ENCODE measurements at places on chromosomes 13 and 19.

DNA sequence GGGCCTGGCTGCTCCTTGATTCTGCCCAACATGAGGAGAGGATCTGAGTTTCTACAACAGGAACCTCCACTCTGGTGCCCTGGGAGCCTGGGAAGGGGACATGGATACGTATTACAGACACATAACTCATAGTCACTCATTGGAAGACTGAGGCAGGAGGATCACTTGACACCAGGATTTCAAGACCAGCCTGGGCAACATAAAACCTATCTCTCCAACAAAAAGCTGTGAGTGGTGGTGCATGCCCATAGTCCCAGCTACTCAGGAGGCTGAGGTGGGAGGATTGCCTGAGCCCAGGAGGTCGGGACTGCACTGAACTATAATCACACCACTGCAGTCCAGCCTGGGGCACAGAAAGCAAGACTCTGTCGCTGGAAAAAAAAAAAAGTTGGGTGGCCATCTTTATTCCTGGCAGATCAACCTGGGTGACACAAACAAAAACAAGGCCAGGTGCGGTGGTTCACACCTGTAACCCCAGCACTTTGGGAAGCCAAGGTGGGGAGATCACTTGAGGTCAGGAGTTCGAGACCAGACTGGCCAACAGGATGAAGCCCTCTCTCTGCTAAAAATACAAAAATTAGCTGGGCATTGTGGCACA is 1.1 kb upstream of the KLF1 start:
- DNase-seq = no peak

- no peak for DNase-seq
Observed at GRCh38 chr19:31352782-31353651, 3.8 kb upstream of the TSHZ3 start.

DNA sequence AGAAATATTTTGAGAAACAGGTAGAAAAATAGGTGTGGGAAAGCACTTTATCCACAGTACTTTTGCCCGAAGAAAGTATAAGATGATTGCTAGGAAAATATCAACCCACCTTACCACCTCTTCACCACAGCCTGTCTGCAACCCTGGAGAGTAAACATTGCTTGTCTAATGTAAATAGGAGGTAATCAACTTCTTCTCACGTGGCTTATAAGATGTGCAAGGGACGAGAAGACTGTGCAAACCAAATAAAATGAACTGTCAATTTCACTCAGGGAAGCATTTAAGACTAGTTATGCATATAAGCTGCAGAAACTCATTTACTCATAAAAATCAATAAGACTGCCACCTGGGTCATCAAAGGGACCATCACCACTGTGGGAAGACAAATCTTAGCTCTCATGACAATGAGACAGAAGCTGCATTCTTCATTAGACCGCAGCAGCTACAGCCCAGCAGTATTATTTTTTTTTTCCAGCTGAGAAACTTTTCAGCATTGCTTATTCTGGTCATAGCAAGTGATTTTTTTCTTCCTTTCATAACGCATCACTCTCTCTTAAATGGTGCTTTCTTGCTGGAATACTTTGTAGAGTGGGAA is 807.7 kb upstream of the GPC6 start:
- DNase-seq = no peak

DNA sequence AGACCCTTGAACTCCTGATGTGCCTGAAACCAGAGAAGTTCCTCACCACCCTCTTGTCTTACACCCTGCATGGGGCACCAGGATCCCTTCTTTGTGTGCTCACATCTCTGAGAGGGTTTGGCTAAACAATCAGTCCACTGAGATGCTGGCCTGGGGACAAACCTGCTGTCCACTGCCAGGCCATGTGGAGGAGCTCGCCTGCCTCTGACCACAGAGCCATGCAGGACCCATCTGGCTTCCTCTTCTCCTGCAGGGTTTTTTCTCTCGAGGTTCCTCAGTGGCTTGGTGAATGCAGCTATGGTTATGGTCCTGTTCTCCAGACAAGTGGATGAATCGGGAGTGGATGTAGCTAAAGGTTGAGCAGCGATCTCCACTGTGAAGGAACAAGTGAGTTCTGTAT is 49.1 kb upstream of the MEDAG start:
- no peak for DNase-seq

GRCh38 chr13:50998326-50998725 is 88.7 kb downstream of the RNASEH2B start:
- no peak for DNase-seq

- no peak for DNase-seq
Observed at GRCh38 chr19:54389553-54389952, 24.8 kb upstream of the LAIR1 start.

- DNase-seq = no peak
Observed at GRCh38 chr13:40383132-40383531, 283.3 kb downstream of the FOXO1 start.

GRCh38 chr19:45472563-45473366 is 5.0 kb downstream of the FOSB start:
- no peak for DNase-seq

GRCh38 chr19:19538061-19538784 is at the start of gene CILP2:
TSS of gene CILP2 (plus strand) at chr19:19538265. CDS start at chr19:19538350, 85 bp downstream.
- DNase-seq = no peak

- no peak for DNase-seq
Observed at GRCh38 chr13:76672420-76672819, 213.8 kb downstream of the KCTD12 start.

GRCh38 chr19:3695986-3696659 is 4.1 kb downstream of the PIP5K1C start:
- no peak for DNase-seq

DNA sequence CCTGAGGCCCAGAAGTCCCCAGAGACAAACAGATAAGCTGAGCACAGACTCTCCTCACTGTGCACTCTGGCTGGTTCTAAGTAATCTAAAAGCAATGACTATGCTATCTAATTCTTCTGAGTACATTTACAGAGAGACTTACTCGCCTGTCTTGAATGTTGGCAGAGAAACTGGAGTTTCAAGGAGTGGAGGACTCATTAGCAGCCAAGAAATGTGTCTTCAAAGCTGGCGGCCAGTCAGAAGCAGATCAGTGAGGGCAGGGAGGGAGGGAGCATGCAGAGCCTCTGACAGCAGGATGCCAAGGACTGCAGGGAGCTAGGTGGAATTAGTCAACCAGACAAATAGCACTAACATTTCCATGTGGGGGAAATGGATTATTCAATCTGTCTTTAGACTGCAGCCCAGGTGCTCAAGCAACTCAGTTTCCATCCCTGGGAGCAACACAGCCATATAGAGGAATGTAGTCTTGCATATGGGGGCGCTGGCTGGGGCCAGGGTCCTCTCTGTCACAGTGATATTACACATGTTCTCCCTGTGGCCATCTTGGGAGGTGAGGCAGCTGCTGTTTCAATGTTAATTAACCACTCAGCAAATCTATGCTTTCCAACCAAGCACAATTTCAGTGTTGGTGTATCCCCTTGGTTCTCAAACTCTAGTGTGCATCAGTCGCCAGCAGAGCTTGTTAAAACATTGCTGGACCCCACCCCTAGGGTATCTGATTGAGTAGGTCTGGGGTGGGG is 97.9 kb downstream of the CCNA1 start:
- DNase-seq = no peak

GRCh38 chr19:47619763-47620162 is 10.8 kb downstream of the BICRA start:
- DNase-seq = no peak

DNA sequence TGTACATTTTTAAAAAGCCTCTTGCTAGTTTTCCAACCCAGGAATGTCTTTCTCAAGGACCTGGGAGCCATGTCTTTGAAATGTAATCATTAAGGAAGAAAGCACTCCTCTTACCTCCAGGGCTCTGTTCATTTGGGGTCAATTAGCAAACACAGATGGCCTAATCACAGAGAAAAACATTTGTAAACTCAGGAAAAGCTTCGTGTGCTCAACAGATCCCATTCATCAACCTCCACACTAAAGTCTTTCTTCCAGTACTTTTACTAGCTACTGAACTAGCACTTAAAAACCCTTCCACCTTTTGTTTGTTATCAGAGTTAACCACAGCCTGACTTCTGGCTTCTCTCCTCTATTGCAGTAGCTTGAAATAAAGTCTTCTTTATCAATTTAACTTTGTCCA is 441.4 kb downstream of the PCDH20 start:
- DNase-seq = no peak

GRCh38 chr19:11046605-11047354 is 42.5 kb upstream of the LDLR start:
- DNase-seq = no peak

DNA sequence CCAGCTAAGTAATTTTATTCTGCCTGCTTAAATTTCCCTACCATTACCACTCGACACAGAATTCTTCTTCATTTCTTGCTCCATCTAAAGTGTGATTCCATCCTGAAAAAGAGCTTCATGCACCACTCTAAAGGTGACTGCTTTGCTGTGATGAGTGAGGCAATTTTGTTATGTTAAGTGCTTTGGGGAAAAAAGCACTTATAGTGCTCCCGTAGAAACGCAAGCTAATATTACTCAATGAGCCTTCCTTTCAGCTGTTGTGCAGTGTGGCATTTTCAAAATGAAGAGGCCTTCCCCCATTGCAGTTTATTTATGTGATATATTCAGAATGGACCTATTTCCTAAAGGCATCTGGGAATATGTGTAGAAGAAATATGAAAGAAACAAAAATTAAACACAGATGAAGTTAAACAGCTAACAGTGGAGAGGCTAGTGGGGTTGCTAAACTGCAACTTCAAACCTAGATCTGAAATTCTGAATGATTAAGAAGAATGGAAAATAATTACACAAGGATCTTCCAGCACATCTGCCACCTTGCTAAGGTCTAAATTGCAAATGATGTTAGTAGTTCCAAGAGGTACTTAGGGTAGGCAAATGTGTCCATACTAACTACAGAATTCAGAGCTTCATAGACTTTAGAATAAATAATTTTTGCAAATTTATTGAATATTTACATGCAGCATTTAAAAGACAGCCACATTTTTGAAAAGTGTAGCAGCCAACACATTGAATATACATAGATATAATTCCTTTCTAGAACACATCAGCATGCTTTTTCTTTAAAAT is 211.7 kb downstream of the DCT start:
- DNase-seq = no peak

DNA sequence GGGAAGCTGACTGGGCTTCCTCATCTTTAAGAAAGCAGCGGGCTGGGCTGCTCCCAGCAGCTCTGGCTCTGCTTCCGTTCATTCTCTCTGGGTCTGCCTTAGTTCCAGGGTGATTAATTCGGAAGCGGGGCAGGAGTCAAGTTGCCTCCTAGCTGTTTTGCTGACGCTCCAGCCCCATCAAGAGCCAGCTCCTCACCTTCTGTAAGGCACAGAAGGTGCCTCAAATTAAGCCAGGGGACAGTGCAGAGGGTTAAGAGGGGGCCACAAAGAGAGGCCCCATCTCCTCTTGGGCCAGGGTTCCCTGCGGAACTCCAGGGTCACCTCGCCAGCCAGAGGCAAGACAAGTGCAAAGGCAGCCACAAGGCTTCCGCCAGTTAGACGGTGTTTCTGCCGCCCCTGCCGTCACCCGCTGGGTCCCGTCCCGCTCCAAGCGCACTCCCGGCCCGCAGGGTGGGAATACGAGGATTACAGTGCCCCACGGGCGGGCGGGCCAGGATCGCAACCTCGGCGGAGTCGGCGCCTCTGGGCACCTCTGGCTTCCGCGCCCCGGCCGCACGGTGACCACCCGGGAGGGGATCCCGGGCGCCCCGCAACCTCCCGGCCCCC is 508 bp downstream of the SLC15A1 start:
- DNase-seq = no peak

GRCh38 chr19:5805462-5806132 is 730 bp downstream of the NRTN start:
- DNase-seq = peak; percentile 48

GRCh38 chr13:25762281-25762680 is 289.5 kb downstream of the SHISA2 start:
- DNase-seq = no peak

GRCh38 chr19:45117671-45118070 is 24.7 kb downstream of the PPP1R37 start:
- no peak for DNase-seq

DNA sequence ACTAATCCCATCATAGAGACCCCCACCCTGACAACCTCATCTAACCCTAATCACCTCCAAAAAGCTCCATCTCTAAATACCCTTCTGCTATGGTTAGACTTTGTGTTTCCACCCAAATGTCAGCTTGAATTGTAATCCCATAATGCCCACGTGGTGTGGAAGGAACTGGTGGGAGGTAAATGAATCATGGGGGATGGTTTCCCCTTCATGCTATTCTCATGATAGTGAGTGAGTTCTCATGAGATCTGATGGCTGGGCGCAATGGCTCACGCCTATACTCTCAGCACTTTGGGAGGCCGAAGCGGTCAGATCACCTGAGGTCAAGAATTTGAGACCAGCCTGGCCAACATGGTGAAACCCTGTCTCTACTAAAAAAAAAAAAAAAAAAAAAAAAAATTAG is 2.6 kb downstream of the VMAC start:
- DNase-seq = no peak

DNA sequence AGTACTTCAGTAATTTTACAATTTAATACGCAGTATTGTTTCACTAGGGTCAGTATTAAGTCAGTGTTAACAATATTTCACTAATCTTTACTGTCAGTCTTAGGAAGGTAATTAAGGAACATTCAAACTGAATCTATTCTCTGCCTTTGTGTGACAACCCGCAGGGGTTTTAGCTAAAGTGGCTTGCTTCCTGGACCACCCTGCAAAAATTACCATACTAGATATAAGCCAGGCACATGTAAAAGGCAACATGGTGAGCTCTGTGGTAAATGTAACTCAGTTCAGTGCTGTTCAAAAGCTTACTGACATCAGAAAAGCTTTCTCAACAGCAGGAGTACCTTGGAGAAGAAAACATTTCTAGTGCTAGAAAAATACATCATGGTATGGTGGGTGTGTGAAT is 116.7 kb downstream of the FREM2 start:
- DNase-seq = no peak

DNA sequence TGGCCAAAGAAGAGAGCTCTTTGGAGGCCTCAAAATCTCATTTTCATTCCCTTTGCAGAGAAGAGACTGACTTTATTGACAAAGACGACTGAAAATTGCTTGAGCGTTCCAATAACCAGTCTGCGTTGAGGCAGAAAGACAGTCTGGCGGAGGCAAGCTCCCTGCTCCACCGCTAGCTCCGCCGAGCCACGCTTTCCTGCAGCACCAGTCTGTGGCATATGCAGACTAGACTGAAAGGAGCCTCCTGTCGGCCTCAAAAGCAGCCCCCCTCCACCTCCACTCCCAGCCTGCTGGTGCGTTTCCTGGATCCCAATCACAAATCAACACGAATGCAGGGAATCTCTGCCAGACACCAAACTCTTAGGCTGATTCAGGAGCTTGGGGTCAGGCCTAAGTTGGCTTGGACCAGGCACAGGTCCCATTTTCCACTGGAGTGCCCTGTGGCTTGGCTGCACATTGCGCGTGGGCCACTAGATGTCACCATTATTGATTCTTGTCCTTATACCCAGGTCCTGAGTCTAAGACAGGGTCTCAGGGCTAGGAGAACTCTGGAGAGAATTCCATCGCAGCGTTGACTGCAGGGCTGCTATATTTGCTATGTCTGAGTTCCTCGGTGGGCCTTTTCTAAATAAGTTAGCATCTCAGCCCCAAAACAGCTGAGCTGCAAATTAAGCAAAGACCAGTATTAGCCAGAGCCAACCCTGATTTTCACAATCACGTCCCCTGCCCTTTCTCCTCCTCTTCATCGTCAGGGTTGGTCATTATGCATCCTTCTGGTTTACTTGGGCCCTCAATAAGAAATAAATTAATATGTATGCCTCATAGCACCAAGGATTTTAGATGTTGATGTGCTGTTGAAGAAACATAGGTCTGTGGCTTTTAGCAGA is 5.2 kb upstream of the ZNF507 start:
- DNase-seq = peak; percentile 23
